ENCODE measurements at places on chromosomes 7 and 10.
A peak's percentile ranks its signal among the peaks of the same experiment; 100 is the strongest.

GRCh38 chr10:55410415-55410885 lies 609.4 kb upstream of the PCDH15 start:
- DNase-seq = no peak

DNA sequence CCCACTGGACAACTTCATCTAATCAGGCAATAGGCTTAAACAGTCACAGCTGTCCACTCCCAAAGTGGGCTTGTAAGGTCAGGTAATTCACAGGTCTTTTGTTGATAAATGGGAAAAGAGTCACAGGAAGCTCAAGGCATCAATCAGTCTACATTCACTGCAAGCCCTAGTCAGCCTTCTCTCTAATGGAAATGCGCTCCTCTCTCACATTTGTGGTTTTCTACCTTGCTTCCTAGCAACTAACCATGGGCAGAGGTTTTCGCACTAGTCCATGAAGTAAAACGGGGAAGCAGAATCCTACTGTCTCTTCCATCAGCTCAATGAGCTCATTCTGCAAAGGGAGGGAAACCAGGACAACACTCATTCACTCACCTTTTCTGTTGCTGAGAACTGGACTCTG lies 53.5 kb upstream of the APBB1IP start:
- no peak for DNase-seq

DNA sequence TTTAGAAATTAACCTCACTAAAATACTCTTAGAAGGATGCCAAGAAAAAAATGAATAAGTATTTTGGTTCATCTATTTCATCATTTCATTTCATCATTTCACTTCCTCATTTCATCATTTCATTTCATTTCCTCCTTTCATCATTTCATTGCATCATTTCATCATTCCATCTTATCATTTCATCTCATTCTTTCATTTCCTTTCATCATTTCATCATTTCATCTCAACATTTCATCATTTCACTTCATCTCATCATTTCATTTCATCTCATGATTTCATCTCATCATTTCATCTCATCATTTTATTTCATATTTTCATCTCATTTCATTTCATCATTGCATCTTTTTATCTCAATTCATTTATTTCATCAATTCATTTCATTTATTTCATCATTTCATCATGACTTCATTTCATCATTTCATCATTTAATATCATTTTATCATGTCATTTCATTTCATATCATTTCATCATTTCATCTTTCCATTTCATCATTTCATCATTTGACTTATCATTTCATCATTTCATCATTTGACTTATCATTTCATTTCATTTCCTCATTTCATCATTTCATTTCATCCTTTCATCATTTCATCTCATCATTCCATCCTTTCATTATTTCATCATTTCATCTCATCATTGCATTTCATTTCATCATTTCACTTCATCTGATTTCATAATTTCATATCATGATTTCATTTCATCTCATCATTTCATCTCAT lies 129.9 kb downstream of the ZNF92 start:
- DNase-seq = no peak

- no peak for DNase-seq
Observed at GRCh38 chr7:152185558-152185957, 160.1 kb downstream of the GALNT11 start.

DNA sequence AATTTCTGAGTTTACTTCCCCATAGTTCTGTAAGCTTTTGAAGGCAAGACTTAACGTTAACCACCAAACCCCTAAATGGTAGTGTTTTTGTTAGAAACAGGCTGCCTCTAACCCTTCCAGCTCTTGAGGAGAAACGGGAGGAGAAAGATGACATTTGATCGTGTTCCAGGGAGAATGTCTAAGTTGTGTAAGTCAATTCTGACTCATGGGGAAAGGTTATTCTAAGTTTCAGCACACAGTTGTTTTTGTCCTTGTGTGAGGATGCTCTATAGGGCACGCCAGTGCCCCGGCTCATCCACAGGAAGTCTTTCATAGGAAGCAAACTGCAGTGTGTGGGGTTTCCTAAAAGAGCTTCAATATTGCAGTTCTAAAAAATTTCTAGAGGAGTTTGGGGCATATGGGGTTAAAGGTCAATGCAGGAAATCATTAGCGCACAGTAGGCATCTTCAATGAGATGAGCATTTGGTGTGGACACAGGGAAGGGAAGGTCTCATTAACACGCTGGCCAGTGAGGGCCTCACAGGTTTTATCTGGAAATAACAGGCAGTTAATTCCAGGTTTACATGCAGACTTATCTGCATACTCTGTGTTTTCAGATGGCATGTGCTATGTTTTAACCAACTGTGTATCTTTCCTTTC lies 638.2 kb upstream of the IGFBP3 start:
- DNase-seq = no peak

DNA sequence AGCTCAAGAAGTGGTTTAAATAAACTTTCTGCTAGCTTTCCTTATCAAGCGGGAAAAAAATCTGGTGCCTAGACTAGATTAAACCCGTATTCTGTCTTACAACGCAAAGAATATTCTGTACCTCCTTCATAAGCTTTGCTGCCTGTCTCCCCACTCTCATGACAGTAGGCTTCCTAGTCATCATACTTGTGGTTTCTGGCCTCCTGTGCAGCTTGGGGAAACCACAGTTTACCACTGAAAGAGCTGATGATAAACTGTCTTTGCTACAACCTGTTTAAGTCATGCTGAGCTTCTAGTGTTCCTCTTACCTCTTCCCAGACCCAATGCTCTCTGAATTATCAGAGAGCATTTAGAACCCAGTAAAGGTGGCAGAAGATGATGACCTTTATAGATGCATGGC lies 55.0 kb downstream of the PODXL start:
- peak; percentile 75 for DNase-seq

DNA sequence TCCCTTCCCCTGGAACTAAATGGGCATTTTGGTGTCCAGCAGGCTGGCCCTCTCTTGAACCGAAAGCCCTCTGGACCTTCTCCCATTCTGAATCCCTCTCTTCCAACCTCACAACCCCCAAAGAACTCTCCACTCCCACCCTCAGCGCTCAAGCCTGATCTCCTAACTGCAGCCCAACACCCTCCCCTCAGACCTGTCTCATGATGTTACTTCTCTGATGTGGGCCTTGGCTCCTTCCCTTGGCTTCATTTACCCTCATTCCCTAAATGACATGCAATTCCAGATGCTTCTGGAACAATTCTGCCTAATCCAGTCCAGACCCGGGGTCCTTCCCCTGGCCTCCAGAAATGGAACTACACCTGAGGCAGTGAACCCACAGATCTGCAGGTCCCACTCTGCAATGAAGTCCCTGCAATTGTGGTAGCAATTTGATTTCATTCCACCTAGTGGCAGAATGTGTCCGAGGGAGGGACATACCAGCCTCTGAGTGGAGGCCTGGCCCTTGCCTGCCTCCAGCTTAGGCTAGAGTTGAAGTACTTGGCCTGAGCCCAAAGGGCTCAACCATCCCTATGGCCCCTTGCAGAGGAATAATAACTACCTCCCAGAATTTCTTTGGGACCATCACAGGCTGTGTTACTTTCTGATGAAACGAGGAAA lies 4.1 kb upstream of the CEP41 start:
- DNase-seq = no peak

DNA sequence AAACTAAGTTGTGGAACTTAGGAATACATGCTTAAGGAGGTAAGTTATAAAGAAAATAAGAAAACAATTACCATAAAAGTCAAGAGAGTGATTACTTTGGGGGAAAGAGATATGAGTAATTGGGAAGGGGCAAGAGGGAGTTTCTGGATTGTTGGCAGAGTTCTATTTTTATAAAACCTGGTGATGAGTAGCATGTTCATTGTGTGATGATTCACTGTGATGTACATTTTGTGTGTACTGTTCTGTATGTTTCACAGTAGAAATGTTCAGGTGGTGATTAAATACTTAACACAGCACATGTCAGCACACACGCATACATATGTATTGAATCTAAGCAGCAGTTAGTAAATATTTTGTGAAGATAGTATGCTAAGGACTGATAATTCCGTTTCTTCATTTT lies 9.7 kb upstream of the OIT3 start:
- no peak for DNase-seq

DNA sequence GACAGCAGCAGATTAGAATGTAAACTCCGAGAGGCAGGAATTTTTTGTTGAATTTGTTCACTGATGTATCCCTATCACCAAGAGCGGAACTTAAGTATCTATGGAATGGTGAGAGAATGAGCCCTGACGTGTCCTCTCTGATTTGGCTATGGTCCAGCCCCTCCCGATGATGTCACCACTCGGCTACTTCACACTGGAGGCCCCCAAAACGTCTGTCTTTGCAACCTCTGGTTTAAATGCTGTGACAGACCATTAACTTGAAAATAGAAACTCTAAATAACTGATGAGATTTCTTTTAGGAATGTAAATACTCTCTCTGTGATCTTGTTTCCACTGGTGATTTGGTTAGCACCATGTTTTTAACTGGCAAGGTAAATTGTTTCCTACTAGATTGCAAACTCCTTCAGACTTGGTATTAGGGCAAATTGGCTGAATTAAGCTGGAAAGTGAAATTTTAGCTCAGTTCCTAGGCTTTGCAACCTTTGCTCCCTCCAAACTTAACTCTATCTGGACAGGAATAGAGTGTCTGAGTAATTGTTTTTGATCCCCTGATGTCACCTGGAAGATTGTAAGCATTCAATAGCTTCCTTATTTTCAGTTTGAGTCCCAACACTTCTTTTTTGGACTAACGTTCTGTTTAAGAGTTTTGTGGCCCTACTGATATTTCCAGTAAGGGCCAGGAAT lies 19.1 kb downstream of the SLC16A12 start:
- DNase-seq = no peak

DNA sequence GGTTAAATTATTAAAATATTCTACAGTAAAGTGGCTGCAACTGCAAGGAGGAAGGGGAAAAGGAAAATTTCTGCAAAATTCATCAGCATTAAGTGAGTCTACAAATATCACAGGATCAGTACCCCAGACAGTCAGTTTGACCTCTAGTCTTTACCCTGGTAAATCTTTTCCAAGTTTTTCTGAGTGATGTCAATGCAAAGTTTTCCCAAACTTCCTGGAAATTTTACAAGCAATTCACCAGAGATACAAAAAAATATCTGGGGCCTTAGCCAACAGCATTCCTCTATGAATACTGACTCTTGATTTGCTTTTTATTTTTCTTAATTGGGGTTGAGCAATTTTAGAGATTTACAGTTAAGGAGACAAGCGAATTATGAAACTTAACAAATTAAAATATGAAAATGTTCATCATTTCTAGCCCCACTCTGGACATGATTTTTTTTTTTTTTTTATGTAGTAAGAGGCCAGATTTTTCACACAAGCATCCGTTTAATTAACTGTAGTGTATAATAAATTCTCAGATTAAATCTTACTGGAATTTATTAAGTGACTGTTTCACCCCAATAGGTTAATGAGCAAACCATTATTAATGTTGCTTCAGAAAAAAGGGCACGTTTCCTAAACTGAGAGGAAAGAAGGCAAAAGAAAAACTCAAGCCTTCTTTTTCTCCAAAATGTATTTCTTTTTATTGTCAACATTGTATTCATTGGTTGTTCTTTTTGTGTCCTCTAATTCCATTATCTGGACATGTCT lies 539.5 kb upstream of the FZD8 start:
- DNase-seq = no peak

DNA sequence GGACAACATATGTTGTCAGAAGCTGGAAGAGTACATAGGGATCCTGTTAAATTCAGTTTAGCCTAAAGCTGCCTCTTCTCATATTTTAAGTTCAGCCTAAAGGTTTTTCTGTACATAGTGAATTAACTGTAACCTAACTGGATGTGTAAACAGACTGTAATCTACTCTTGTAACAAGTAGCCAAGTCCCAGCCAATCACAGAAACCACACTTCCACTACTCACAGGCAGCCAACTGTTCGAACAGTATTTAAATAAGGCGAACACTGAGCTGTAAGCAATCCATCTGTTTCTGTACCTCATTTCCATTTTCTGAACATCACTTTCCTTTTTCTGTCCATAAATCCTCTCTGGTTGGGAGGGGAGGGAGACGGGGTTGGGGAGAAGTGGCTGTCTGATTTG lies 15.0 kb upstream of the STN1 start:
- DNase-seq = no peak

- DNase-seq = no peak
Observed at GRCh38 chr10:131093795-131094366, 217.6 kb downstream of the TCERG1L start.

- no peak for DNase-seq
Observed at GRCh38 chr10:10403762-10404161, 613.9 kb upstream of the CELF2 start.

- DNase-seq = no peak
Observed at GRCh38 chr10:133326745-133327650, 9.7 kb downstream of the CALY start.

DNA sequence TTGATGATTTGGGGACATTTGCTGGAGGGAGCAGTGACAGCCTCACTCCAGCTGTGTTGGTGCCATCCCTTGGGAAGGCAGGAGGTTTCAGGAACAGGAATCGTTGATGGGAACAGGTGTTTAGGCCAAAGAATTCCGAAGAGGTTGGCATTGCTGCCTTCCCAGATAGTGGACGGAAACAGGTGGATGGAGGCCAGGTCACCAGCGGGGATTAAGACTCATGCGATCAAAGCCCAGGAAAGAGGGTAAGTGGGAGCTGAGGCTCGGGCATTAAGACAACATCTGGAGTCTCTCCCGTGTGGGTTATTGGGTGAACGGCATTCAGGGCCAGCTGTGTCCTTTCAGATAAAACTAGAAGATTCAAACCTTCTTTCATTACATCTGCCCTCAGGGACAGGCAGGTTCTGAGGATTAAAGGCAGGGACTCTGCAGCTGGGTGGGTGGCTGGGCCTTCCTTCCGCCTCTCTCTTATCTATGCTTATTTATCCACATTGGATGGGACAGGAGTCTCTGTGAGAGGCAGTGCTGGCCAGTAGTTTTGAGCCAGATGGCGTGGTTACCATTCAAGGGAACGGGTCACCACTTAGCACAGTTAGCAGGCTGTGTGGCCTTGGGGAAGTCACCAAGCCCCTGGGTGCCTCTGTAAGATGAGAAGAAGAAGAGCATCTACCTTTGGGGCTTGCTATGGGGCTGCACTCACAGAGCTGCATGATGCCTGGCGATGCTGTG lies 67.6 kb downstream of the INSIG1 start:
- DNase-seq = no peak

- no peak for DNase-seq
Observed at GRCh38 chr7:22823142-22823497, 471 bp upstream of the TOMM7 start.

DNA sequence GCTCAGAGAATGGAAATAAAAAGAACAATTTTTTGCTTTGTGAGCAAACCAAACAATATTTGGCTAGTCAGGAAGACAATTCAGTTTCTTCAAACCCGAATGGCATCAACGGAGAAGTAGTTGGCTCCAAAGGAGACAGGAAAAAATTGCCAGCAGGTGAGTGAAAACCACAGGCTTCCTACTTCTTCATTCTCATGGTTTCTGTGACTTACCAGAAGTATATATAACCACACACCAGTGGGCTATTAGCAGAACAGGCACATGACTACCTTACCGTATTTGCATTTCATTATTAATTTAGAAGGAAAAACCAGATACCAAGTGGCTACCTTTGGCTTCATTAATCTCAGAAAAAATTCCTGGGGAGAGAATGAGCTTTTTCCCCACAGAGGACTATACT lies 8.8 kb downstream of the TDRD1 start:
- DNase-seq = no peak

- no peak for DNase-seq
Observed at GRCh38 chr10:1664333-1664964, 72.9 kb downstream of the ADARB2 start.

Measured in activated naive CD4-positive, alpha-beta T cell treated with anti-CD3 and anti-CD28 coated beads, Interleukin-2, amount 10 ng/mL, durations not matched to agents 7 days and 5 days (primary cell).